ENCODE measurements at places on chromosomes 2 and 18. TPM values are rescaled to one million over a fixed set of nuclear protein-coding genes. Genes with fewer than 3 reads are reported as not detected.

DCTN1 gene
- 95.0 TPM for total RNA-seq

DNA sequence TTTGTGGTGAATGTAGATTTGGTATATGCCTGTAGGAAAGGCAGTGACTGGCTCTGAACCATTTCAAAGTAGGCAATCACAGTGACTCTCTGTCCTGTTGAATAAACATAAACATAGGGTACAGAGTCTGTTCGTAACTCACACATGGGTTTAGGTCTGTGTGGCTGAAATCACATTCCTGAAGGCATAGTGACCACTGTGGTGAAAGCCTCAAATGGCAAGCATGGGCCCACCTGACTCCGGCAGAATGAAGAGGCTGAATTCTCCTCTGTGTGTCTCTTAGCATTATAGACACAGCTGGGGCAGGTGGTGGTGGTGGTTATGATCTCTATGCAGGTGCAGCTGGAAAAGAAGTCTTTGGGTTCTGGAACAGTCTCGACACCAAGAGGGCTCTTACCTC lies 61.2 kb downstream of the ITGA6 start:
- DNase-seq: no peak

INPP1 gene
- total RNA-seq: 20.4 TPM

GRCh38 chr2:65255356-65255755 lies 27.7 kb downstream of the ACTR2 start:
- DNase-seq: no peak

DNA sequence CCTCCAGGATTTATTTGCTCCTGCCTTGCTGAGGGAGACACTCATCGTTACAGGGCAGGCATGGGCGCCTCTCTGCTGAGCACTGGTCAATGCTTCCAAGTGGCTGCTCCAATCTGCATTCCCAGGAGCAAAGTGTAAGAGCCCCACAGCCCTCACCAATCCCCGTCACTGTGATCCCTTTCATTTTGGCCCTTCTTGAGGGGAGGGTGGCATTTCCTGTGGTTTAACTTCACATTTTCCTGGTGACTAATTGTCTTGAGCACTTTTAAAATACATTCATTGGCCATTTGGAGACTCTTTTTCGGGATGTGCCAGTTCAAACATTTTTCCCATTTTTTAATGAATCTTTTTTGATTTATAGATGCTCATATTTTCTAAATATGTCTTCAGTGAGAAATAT lies 33.0 kb downstream of the TPO start:
- DNase-seq: no peak

VRK2 gene
- total RNA-seq: 23.1 TPM

- no peak for DNase-seq
Observed at GRCh38 chr2:172339371-172340010, 87.9 kb upstream of the ITGA6 start.

GRCh38 chr2:239721991-239722759 lies 303.0 kb downstream of the NDUFA10 start:
- no peak for DNase-seq

MEP1B gene
- not detected for total RNA-seq

DNA sequence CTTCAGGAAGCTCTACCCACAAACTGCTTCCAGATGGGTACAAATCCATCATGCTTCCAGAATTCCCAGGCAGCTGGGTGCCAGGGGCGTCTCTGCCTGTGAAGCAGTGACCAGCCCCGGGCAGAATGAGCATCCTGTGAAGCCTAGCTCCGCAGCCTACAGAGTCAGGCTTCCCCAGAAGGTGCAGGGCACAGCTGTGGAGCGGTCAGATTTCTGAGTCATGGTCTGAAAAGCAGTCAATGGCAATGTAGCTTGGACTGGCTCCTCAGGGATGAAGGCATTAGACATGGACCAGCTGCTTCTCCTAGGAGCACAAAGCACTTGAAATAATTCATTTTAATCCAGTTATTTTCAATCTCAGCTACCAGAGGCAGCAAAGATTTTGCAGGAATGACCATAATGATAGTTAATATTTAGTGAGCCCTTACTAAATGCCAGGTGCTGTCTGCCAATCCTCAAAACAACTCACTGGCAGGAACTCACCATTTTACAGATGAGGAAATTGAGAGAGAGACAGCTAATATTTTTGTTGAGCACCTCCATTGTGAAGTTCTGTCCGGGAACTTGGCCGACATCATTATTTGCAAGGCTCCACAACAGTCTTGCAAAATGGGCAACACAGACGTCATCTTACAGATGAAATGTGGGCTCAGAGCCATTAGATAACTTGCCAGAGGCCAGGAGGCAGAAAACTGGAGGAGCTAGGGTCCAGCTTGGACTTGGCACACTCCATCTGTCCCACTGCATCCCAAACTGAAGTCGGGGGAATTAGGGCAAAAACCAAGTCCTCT lies 31.7 kb downstream of the ACMSD start:
- DNase-seq: no peak

KCNE4 gene
- 4.9 TPM for total RNA-seq
